Aorta (tissue), 5 donors: ENCODE measurements at places on chromosomes 7 and 10.

- H3K36me3 ChIP-seq, result no peaks in the 10 kb centered on the region
- no peaks in the 10 kb centered on the region for H3K27me3 ChIP-seq
- no peak for DNase-seq
- no peak overlapping the region for H3K27ac ChIP-seq
- H3K4me3 ChIP-seq, result no peak overlapping the region
Measured at GRCh38 chr10:113241599-113242360, 291.7 kb downstream of the TCF7L2 start.

GRCh38 chr7:6613706-6614105 lies 1.7 kb upstream of the ZNF853 start:
- H3K36me3 ChIP-seq, result no peaks in the 10 kb centered on the region
- H3K27me3 ChIP-seq, result no peaks in the 10 kb centered on the region
- no peak overlapping the region for H3K27ac ChIP-seq
- no peak overlapping the region for H3K4me3 ChIP-seq
- no peaks in the 10 kb centered on the region for H3K4me1 ChIP-seq
- DNase-seq, result no peak

DNA sequence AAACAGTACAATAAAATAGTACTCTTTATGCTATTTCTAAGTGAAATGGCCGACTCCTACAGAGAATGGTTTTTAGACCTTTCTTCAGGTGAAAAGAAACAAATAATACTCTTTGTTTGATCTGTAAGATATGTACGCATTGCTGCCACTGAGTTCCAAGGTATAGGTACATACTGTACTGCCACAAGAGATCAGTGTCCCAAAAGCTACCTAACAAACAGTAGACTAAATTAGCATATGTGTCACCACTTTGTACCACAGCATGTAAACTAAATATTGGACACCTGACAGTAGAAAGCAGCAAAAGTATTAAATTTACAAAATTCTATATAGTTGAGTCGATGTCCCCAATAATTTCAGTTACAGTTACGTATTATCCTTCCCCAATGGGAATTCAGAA lies 14.4 kb downstream of the MTPN start:
- H3K36me3 ChIP-seq, result no peaks in the 10 kb centered on the region
- H3K27ac ChIP-seq, result no peak overlapping the region
- H3K27me3 ChIP-seq, result no peaks in the 10 kb centered on the region
- no peak for DNase-seq
- H3K4me3 ChIP-seq, result no peak overlapping the region

DNA sequence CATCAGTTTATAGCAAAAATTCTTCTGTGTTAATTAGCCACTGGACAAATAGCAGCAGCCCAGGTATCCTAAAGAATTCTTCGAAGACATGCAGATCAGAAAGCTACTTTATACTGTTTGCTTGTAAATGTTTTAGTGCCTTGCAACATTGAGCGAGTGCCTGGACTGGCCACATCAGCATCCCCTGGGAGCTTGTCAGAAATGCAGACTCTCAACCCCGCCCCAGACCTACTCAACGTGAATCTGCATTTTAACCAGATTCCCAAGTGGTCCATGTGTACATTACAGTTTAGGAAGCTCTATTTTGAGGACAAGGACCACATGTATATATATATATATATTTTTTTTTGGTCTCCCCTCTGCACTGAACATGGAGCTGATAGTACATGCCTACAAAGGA lies 18.5 kb upstream of the PLEKHS1 start:
- no peak overlapping the region for H3K27ac ChIP-seq
- H3K36me3 ChIP-seq, result peaks cover 9% of the 10 kb centered on the region
- H3K27me3 ChIP-seq, result no peaks in the 10 kb centered on the region
- peaks cover 1% of the 10 kb centered on the region for H3K4me1 ChIP-seq
- H3K4me3 ChIP-seq, result no peak overlapping the region

DNA sequence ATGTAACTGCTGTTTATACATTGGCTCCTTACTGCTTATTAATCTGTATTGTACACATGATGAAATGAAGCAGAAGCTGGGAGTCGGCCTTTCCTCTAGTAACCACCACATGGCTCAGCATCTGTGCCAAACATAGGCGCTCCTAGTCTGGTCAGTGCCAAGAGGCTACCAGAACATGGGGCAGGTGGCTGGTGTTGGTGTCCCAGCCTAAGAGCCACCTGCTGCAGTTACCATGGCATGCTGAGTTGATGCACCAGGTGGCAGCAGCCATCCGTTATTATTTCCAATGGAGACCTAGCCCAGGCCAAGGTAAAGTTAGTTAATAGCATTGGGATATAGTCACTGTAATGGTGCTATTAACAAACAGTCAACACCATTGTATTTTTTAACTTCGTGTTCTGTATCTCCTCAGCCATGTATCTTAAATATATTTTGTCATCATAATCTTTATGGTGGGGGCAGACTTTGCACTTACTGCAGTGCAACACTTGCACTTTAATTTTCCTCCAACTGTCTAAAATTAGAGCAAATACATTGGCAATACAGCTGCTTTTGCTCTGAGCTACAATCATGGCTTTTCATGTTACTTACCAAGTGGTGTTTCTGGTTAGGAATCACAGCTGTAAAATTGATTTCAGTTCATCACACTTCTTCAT lies 33.1 kb downstream of the HBP1 start:
- no peak overlapping the region for H3K4me3 ChIP-seq
- H3K27me3 ChIP-seq, result no peaks in the 10 kb centered on the region
- peaks cover 8% of the 10 kb centered on the region for H3K36me3 ChIP-seq
- DNase-seq, result no peak
- H3K4me1 ChIP-seq, result no peaks in the 10 kb centered on the region

DNA sequence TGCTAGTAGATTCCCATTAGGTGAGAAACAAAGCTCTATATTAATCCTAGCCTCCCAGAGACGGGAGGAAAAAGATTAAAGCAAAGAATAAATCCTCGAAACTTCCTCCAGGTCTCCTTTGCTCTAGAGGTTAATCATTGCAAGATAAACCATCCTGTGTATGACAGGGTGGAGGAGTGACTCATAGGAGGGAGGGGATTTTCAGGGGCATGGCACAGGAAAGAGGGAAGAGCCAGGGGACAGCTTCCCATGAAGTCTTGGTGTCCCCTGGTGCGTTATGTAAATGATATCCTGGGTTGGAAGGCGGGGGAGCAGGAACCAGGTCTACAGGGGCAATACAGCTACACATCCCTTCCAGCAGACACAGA lies 780 bp downstream of the CYP3A5 start:
- H3K27ac ChIP-seq, result no peak overlapping the region
- no peak for DNase-seq
- H3K36me3 ChIP-seq, result no peaks in the 10 kb centered on the region

- H3K4me3 ChIP-seq, result peak overlapping the region; percentile 76
- H3K36me3 ChIP-seq, result no peaks in the 10 kb centered on the region
- H3K4me1 ChIP-seq, result peaks cover 4% of the 10 kb centered on the region
- H3K27me3 ChIP-seq, result no peaks in the 10 kb centered on the region
Measured at GRCh38 chr10:29734962-29735627, 100.3 kb upstream of the SVIL start.

DNA sequence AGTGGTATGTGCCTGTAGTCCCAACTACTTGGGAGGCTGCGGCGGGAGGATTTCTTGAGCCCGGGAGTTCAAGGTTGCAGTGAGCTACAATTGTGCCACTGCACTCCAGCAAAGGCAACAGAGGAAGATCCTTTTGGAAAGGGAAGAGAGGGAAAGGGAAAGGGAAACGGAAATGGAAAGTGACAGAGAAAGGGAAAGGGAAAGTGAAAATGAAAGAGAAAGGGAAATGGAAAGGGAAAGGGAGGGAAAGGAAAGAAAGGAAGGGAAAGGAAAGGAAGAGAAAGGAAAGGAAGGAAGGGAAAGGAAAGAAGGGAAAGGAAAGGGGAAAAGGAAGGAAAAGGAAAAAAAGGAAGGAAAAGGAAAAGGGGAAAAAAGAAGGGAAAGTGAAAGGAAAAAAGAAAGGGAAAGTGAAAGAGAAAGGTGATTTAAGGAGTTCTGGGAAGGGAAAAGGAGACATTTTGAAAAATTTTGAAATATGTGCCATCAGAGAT lies 2.3 kb upstream of the ZC3HAV1 start:
- H3K27ac ChIP-seq, result no peak overlapping the region
- H3K36me3 ChIP-seq, result no peaks in the 10 kb centered on the region
- no peak overlapping the region for H3K4me3 ChIP-seq
- no peak for DNase-seq

DNA sequence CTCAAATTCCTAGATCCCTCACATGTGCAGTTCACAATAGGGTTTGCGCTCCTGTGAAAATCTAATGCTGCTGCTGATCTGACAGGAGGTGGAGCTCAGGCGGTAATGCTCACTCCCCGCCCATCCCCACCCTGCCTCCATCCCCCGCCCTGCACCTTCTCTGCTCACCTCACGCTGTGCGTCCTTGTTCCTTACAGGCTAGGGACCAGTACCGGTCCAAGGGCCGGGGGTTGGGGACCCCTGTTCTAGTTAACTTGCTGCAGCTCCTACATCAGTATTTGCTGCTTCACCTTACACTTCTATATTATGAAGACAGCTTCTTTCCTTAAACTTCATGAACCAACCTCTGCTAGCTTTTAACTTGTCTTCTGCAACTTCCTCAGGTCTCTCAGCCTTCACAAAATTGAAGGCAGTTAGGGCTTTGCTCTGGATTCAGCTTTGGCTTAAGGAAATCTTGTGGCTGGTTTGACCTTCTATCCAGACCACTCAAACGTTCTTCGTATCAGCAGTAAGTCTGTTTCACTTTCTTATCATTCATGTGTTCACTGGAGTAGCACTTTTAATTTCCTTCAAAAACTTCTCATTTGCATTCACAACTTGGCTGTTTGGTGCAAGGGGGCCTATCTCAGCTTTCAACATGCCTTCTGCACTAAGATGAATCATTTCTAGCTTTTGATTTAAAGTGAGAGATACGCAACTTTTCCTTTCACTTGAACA lies 1.7 kb upstream of the TNKS2 start:
- no peaks in the 10 kb centered on the region for H3K36me3 ChIP-seq
- no peak overlapping the region for H3K27ac ChIP-seq
- no peaks in the 10 kb centered on the region for H3K4me1 ChIP-seq

DNA sequence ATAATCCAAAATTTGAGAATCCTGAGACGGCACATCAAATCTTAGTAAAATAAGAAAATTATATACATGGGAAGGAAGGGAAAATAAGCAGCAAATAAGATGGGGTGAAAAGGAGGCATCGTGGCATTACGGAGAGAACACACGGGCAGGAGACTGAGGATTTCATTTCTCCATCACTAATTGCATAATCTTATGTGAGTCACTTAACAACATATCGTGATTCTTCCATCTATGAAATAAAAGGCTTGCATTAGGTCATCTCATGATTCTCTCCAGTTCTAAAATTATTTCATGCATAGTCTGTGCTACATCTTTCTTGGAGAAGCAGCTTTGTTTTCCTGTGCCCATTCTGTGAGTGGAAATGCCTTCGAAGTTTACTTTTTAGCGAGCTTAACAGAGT lies 288.7 kb downstream of the LRMDA start:
- H3K4me3 ChIP-seq, result no peak overlapping the region
- DNase-seq, result no peak
- no peaks in the 10 kb centered on the region for H3K36me3 ChIP-seq
- H3K4me1 ChIP-seq, result no peaks in the 10 kb centered on the region
- H3K27ac ChIP-seq, result no peak overlapping the region
- H3K27me3 ChIP-seq, result no peaks in the 10 kb centered on the region

- no peak overlapping the region for H3K4me3 ChIP-seq
- no peaks in the 10 kb centered on the region for H3K4me1 ChIP-seq
- no peaks in the 10 kb centered on the region for H3K27me3 ChIP-seq
- DNase-seq, result no peak
Measured at GRCh38 chr7:23662124-23662983, 17.6 kb upstream of the FAM221A start.

DNA sequence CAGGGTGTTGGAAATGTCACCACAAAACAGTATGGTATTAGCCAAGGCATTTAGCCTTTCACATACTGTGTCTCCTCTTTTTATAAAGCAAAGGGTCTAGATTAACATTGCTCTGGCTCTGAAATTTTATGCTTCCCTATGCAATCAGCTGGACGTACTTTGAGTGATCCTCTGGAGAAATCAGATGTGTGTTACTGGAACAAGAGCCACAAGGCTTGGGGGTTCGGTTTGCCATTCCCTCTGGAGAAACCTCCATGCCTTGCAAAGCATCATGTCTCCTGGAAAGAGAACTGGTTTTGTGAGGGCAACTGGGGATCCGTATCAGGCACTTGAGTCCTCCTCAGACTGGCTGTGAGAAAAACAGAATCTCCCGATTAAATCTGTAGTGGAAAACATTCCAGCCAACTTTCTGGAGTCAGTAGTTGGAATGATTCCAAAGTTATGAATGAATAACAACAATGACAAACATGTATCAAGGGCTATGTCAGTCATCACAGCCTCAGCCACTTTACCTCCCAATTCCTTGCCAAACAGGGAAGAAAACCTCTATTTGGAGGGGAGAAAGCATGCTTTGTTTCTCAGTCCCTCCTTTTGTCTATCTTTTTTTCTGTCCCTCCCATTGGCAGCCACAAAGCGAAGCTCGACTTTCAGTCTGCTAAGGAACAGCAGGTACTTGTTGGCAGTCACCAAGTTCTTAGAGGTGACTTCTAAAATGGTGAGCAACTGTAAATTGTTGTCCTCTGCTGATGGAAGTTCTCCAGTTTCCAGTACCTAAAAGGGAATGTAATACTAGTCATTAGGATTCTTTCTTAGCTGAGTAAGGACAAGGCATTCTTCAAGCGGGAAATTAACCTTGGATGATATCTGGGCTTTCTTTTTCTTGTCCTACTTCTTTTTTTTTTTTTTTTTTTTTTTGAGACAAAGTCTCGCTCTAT lies 864.8 kb upstream of the AUTS2 start:
- no peaks in the 10 kb centered on the region for H3K27me3 ChIP-seq
- no peaks in the 10 kb centered on the region for H3K4me1 ChIP-seq
- no peaks in the 10 kb centered on the region for H3K36me3 ChIP-seq
- no peak for DNase-seq
- H3K27ac ChIP-seq, result no peak overlapping the region
- H3K4me3 ChIP-seq, result no peak overlapping the region

- H3K4me1 ChIP-seq, result no peaks in the 10 kb centered on the region
- H3K4me3 ChIP-seq, result no peak overlapping the region
- no peaks in the 10 kb centered on the region for H3K27me3 ChIP-seq
Measured at GRCh38 chr10:33537066-33537465, 202.6 kb upstream of the NRP1 start.

DNA sequence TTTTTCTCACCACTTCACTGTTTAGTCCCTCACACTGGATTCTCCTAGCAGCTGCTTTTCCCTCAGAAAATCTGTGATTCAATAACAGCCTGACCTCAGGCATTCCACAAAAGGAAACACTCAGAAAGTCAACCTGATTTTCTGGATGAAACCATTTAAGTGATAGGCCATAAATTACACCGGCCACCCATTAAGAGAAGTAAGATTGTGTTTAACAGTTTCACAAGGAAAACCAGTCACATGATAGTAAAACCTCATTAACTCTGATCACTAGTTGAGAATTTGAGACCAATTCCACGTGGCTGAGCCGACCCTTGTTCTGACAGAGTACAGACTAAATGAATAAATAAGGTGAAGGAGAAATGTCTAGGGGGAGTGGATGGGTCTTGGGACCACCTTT lies 7.7 kb downstream of the GRM8 start:
- DNase-seq, result no peak
- no peak overlapping the region for H3K27ac ChIP-seq
- no peaks in the 10 kb centered on the region for H3K27me3 ChIP-seq
- H3K36me3 ChIP-seq, result no peaks in the 10 kb centered on the region
